ENCODE measurements at places on chromosomes 11 and 22.

DNA sequence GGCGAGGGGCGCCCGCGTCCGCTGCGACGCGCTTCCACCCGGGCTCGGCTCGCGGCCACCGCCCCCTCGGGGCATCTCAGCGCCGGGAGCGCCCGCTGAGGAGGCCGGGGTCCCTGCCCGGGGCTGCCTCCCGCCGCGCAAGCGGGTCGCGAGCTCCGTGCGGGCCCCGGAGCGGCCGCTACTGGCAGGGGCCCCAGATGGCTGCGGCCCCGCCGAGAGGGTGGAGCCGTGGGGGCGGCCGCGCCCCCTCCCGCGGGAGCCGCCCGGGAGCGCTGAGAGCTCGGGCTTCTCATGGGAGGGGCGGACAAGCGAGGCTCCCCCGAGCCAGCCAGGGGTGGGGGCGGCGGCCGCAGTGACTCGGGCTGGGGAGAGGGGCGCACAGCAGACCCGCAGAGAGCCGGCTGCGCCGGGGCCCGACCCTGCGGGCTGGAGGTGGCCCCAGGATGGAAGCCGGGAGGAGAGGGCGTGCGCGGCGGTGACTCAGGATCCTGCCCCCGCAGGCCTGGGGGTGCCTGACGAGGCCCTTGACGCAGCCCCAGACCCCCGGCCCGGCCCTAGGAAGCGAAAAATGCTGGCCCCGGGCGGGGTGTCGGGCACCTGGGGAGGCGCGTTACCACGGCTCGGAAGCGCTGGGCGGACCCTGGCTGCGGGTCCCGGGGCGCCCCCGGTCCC is 603 bp upstream of the ZFTA start:
- DNase-seq, result no peak

GRCh38 chr11:44219830-44220796 is 89.8 kb downstream of the ALX4 start:
- DNase-seq, result no peak

DNA sequence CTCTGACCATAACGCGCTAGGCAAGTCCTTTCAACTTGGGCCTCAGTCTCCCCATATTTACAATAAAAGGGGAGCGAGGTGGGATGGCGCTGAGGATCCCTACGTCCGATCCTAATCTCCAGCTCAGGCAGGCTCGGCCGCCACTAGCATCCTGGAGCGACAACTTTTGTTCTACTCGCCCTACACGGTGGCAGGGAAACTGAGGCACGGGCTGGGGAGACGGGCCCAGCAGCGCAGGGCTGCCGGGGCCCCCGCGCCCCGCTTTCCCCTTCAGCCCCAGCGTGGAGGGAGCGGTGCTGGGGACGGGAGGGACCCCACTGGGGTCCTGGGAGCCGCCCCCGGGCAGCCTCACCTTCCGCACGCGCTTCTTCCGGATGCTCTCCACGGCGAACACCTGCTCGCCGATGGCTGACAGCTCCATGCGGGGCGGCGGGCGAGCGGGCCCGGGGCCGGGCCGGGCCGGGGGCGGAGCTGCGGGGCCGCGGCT is 413 bp downstream of the CBX7 start:
- no peak for DNase-seq

DNA sequence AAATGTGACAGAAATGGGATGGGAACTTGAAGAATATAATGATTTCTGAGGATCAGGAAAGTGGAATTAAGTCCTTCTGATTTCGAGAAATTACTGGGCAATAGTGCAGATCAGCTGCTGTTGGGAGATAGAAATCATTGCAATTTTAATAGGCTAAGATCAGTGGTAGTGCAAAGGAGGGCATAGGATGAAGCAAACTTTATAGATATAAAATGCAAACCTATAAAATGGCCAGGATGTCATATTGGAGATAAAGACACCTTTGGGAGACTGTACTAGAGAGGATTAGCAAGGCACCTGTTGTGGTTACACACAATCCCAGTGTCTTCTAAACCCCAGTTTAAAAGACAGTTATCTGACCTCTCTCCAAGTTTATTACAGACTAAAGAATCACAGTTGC is 6.5 kb upstream of the MS4A7 start:
- no peak for DNase-seq

GRCh38 chr11:103940551-103940950 is 95.9 kb upstream of the DDI1 start:
- DNase-seq, result no peak

- DNase-seq, result no peak
These were observed 951.1 kb downstream of the LRRC4C start for GRCh38 chr11:40508303-40508702.

- no peak for DNase-seq
These were observed 84.1 kb downstream of the PARVA start for GRCh38 chr11:12461516-12461915.

GRCh38 chr11:36803084-36803483 is 205.0 kb upstream of the RAG2 start:
- no peak for DNase-seq

DNA sequence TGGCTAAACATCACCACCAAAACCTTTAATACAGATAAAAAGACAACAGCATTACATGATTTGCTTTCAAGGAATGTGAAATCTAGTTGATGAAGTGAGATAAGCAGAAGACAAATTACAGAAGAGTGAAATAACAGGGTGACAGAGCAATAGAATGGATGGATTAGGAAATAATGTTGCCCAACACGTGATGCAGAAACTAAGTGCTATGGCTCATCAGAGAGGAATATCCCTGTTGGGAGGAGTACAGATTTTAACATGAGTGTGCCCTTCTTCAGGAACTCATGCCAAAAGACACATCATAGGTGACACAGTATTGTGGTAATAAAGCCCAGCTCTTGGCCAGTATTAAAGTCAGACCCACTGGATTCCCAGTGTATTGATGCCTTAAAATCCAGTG is 176.6 kb upstream of the RAG2 start:
- DNase-seq, result no peak

GRCh38 chr11:33134276-33134675 is 27.0 kb downstream of the CSTF3 start:
- DNase-seq, result no peak

DNA sequence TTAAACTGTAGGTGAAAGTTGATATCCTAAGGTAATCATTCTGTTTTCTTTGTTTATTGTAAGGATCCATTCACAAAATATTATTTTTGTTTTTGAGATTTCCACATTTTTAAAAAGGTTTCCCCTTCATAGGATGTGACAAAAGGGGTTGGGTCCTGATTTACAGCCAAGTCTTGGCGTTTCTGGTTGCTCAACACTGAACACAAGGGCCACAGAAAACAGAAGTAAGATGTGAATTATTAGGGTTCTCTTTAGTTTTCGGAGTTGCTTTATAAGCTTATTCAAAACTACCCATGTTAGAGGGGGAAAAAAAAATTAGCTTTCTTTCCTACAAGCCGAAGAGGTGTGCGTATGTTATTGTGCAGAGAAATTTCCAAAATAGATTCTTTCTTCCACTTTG is 30.0 kb upstream of the FLI1 start:
- DNase-seq, result no peak

GRCh38 chr11:129894278-129895125 is 876 bp downstream of the NFRKB start:
- no peak for DNase-seq

GRCh38 chr22:28894334-28894733 is 11.0 kb downstream of the ZNRF3 start:
- DNase-seq, result no peak

DNA sequence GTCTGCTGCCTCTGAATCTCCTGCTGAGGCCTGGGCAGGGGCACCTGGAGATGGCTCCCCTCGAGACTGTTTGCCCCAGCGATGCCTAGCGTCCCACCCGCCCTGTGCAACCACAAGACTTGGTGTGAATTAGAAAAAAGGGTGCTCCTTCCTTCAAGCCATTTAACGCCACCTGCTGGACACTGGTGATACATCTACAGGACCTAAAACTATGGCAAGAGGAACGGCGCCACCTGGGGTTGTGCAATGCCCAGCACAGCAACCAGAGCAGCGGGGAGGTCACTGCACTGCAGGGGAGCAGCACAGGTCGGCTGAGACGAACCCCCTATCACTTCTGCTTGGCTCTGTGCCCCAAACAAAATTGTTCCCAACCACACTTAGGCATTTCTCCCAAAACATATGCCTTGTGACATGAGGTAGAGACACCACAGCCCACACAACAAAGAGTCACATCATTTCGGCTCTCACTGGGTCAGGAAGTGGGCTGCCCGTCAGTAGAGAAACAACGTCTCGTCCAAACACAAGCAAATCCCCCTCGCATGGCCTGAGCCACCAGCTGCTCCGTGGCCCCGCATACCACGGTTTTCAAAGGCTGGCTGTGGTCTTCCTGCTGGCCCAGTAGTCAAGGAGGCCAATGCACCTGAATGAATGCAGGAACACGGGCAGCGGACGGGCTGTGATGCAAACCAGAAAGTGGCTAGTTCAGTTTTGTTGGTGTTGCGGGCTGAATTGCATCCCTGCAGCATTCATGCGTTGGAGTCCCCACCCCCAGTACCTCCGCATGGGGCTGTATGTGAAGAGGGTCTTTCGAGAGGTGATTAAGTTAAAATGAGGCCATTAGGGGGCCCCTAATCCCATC is 171.9 kb downstream of the SHANK2 start:
- DNase-seq, result peak; percentile 43

DNA sequence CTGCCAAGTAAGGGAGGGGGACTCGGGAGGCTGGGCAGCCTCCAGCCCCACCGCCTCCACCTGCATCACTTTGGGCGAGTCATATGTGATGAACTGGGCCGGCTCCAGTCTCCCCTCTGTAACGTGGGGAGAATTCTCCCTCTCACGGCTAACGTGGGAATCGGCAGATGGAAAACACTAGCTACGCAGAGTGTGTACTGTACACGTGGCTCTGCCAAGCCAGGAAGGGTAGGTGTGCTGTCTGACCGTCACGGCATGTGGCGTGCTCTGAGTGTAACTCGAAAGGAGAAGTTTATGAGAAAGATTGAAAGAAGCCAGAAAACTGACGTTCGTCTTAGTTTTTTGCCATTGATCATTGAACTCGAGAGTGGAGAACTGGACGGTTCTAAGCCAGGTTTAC is 13.7 kb downstream of the TRMU start:
- no peak for DNase-seq

DNA sequence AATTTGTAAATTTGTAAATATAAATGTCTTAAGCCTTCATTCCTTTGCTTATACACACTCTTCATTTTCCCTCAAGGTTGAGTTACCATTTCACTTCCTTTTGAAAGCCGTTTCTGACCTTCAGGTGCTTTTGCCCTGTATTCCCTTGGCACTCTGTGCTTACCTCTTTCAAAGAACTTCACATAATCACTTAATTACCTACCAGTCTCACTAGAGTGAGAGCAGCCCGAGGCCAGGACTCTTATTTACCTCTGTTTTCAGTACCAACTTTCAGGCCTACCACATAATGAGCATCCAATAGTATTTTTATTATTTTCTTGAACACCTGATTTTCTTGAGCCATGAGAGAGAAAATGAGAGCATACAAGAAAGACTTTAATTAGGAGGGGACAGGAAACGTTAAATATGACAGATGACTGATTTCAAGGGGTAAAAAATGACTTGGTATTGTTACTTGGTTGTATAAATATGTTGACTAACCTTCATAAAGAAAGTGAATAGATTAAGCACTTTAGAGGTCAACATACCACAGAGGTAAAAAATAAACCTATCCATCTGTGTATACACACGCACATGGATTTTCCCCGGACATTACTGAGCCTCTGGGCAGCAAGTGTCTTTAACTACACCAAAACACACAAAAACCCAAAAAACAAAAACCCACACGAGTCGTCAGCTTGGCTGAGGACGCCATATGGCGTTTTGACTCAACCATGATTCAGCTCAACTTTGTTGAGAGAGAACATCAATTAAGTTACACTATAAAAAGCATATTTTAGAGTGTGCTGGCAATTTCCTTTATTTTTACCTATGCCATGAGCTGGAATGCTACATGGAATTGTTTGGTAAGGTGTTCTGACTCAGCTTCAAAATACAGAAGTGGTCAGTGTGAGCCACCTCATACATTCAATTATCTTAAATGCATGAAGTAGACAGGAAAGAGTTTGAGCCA is 7.6 kb downstream of the ATXN10 start:
- DNase-seq, result no peak

DNA sequence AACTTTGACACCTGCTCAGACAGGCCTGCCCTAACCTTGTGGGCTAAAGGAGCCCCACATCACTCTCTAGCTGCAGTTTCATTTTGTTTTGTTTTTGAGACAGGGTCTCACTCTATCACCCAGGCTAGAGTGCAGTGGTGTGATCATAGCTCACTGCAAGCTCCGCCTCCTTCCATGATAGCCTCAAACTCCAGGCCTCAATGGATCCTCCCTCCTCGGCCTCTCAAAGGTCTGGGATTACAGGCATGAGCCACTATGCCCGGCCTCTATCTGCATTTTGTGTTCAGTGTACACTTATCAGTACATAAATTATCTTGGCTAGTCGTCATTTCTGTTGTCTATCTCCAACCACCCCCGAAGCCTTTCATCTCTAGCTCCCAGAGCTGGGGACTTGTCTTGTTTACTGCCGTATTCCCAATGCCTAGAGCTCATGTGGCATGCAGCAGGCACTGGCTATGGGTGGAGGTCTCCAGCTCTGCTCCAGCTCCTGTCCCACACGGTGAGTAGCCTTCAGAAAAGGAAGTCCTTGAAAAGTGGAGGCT is 22.1 kb upstream of the PEX26 start:
- no peak for DNase-seq

GRCh38 chr11:61138935-61139334 is 22.3 kb downstream of the VPS37C start:
- DNase-seq, result no peak

- DNase-seq, result no peak
These were observed 35.4 kb downstream of the C22orf42 start for GRCh38 chr22:32123657-32124056.

GRCh38 chr11:130179396-130180306 is 20.1 kb downstream of the ST14 start:
- no peak for DNase-seq

Data from GM18507 (cell line).